ENCODE measurements at places on chromosomes 6 and 20.

- DNase-seq = no peak
Measured at GRCh38 chr20:41231136-41231535, 86.4 kb downstream of the ZHX3 start.

GRCh38 chr6:130740308-130740707 is 86.9 kb upstream of the SMLR1 start:
- DNase-seq = no peak

DNA sequence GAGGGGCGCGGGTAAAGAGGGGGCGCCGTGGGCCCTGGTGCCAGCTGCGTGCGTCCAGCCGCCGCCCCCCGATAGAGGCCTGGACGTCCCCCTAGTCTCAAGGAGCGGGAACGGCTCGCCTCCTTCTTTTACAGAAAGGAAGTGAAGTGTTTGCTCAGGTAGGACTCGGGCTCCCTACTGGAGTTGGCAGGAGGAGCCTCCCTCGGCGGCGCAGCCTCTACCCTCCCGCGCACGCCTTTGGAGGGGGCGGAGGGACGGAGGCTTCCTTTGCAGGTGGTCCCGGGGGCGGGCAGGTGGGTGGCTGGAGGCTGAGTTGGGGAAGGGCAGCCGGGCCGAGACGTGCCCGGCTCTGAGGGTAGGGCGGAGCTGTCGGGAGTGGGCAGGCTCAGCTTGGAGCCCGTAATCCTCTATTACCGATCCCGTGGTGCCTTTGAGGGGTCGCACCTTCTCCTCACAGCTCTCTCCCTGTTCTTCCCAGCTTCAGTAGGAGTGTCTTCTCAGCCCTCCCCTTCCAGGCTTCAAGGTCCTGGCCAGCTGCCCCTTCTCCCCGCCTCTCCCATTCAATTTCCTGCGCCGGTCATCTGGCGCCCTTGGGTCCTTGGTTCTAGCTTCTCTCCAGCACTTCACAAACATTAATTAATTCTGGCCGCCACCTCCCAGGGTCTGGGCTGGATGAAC is 728 bp downstream of the ITPR3 start:
- DNase-seq = no peak

- DNase-seq = no peak
Measured at GRCh38 chr6:131680868-131681267, 20.3 kb downstream of the OR2A4 start.

- no peak for DNase-seq
Measured at GRCh38 chr6:43274916-43275597, 23.0 kb upstream of the SLC22A7 start.

DNA sequence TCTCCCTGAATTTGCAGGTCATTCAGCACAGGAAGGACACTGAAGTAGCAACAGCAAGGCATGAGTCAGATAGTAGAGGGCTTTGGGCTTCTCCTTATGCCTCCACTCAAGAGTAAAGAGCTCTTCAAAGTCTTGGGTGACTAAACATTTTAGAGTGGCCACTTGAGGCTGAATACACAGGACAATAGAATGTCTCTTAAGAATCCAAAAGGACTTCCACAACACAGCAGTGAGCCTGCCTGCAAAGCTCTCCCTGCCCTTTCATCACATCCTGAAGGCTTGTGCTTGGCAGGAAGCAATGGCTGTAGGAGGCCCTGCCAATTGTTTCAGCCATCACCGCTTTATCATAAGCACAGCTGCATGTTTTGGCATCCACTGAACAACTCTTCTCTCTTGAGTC is 36.8 kb downstream of the FOXQ1 start:
- no peak for DNase-seq

GRCh38 chr6:120248451-120248850 is 898.9 kb upstream of the MAN1A1 start:
- DNase-seq = no peak

DNA sequence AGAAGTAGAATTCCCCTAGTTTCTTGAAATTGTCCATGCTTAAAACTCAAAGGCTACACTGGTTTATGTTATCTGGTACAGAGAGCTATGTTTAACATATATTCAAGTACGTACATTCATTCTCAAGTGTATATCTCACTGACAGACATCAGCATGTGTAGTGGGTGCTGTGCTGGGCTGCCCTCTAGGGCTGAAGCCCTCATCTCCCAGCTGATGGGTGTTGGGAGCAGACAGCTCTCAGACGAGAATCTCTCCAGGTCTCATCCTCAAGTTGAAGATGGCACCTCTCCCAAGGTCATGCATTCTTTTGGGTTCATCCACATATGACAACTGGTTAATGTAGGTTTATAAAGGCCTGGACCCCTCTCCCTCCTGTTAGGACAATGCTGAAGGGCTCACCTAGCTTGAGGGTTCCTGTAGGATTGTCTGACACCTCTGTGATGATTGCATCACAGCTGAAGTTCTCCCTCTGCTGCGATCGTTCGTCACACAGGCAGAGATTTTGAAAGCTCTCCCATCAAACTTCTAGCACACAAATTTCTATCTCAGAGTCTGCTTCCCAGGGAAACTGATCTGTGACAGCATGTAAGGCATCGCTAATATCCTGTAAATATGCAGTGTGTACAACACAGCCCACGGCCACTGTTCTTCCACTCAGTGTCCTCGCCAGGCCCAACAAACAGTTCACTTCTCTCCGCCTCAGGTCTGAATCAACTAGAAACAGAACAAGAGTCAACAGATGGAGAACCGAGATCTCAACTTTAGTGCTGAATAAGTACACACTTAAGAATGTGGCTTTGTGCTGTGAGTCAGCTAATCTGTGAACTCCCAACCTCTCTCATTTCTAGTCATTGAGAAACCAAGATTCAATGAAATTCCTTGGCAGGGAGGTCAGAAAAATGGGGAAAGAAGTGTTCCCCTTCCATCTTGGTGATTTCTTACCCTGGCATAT is 43.2 kb downstream of the PREP start:
- no peak for DNase-seq

DNA sequence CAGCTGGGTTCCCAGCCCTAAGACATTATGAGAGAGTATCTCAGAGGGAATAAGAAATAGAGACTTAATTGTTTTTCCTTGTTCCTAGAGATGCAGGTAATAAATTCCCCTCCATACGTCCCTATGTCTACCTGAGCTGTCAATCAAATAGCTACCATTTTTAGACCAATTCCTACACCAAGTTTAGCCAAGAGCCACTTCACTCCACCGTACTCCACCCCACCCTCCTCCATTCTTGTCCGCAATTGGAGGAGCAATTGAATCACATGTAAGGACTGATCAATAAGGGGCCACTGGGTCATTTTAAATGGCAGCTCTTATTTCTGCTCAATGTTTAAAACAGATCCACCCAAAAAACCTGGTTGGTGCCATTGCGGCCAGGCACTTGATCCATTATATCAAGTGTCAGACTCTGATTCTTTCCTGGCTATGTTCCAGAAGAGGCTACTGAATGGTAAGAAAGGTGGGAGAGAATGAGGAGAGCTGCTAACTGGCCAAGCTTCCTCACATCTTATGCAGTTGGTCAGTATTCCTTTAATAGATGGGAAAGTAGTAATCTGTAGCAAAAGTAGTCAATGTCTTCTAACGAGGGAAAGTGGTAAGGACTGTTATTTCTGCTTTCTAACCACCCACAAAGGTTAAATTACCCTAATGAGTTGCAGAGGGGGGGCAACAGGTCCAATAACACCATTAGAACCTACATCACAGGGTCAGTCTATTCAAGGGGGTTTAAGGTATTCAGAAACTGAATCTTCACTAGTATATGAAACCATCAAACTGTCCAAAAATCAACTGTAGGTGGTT is 34.1 kb downstream of the ARHGAP18 start:
- no peak for DNase-seq

- no peak for DNase-seq
Measured at GRCh38 chr20:59985864-59986263, 27.6 kb downstream of the CDH26 start.

DNA sequence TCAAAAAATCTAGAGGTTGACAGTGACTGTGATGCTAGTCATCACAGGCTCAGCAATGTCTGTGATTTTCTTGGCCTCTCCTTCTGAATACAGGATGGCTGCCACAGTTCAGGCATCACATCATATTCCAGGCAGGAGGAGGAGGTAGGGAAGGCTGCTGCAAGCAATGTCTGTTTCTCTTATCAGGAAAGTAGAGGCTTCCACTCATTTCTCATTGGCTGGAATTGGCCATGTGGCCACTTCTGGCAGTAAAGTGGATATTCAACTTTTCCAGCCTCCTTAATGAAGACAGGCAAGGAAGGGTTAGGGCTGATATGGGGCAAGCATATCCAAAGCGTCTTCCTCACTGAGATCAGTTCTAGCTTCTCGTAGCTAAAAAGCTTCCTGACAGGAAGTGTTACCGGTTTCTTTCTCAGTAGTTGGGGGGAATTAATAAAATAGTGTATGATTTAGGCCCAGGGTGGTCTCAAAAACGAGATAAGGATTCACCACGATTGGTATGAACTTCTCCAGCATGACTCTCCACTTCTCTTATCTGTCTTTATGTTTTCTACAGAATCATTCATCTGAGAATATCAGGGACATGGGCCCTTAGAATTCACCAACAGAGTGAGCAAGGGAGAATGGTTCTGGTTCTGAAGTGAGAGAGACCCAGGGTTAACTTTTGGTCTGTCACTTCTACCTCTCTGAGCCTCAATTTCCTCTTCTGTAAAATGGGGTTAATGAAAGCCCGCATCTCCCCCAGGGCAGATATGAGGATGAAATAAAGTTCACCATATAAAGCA is 32.7 kb upstream of the PSMF1 start:
- DNase-seq = no peak

DNA sequence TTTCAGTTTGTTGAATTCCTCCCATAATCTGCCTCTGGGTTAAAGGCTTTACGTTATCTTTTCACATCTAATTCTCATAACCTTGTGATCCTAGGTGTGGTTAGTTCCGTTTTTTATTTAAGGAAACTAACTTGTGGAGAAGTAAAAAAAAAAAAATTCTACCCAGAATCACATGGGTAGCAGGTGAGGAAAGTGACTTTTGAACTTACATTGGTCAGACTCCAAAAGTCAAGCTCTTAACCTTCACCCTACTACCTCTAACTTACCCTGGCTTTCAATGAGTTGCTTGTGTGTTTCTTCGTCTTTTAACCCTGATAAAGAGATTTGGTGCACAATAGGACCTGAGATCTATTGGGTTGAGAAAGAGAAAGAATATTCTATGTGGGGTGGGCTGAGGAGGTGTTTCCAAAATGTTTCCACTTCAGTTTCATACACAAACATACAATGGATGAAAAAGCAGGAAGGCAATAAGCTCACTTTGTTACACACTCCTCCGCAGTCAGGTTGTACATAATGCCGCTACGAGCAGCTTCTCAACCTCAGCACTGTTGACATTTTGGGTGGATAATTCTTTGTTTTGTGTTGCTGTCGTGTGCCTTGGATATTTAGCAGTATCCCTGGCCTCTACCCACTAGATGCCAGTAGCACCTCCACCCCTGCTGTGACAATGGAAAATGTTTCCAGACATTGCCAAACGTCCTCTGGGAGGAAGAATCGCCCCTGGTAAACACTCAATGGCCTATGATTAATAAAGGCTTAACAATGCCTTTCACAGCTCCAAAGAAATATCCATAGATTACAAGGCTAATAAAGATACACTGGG is 193.0 kb upstream of the ZNF217 start:
- DNase-seq = no peak

DNA sequence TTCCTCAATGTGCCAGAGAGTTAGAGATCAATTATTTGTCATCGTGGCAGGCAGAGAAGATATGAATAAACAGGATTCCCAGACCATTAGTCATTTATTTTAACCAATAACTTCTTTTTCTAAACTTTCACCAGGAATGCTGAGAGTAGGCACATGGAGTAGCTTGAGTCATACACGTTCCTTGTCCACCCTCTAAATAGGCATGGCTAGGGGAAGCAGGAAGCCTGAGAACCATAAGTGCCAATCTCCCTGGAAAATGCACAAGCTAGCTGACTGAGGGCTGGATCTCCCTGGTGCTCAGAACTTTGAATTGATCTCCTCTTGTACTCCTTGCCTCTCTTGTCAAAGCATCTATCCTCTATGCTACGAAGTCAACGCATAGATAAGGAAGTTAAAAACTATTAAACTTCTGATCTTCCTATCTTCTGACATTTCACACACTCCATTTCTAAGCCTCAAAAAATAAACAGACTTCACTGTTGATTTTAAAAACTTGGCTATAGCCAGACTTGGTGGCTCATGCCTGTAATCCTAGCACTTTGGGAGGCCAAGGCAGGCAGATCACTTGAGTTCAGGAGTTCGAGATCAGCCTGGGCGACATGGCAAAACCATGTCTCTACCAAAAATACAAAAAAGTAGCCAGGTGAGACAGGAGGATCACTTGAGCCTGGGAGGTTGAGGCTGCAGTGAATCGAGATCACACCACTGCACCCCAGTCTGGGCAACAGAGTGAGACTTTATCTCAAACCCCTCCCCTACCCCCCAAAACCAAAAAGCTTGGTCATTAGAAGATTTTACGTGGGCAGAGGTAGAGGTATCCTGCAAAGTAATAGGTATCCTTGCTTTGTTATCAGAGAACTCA is 11.8 kb downstream of the ADTRP start:
- no peak for DNase-seq

DNA sequence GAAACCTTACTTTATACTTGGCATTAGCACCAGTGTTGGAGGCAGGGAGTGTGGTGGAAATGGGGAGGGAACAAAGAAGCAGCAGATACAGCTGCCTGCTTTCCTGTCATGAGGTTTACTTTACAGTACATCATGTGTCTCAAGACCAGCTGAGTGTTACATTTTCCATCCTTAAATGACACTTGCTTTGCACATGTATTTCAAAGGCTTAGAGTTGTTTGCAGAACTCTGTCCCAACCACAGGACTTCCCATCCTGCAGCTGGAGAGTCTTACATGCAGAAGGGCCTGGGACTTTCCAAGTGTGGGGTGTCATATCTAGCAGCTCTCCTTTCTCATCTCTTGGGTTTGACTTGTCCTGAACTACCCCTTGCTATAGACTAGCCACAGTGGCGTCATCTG is 395.9 kb downstream of the DHX35 start:
- no peak for DNase-seq

DNA sequence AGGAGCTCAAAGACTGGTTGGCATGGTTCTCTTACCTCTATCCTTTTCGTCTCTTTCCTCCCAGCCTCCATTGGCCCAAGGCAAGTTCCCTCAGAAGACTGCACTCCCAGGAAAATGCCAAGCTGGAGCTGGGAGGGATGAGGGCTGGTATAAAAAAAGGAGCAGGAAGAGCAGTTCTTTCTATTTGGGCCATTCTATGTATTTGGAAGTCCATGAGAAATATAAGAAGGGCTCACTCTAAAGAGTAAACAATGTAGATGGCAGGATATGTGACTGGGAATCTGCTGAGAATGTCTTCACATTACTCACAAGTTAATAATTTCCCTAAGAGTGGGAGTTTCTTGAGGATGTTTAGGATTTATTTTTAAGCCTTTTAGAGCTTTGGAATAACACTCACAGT is 36.6 kb upstream of the ADTRP start:
- no peak for DNase-seq

GRCh38 chr6:17998442-17998841 is 11.0 kb upstream of the KIF13A start:
- no peak for DNase-seq

DNA sequence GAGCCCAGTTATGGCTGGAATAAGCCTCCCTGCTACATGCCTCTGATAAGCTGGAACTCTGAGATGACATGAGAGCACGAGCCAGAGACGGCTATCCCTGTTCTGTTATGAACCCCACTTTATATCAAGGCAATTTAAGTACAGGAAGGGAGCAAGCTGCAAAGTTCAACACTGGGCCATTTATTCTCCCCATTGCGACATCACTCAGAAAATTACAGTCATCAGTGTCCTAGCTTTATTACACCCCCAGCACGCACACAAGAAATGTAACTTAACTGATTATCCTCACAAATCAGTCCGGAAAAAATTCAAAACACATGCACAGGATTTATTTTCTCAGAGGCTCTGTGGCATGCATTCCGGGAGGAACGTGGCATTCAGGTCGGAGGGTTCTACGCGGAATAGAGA is 125.3 kb upstream of the SLC2A12 start:
- DNase-seq = no peak

All from SK-N-DZ (cell line).